ENCODE measurements at places on chromosomes 7 and 10.

- no peak for DNase-seq
Measured at GRCh38 chr10:126839094-126839761, 66.0 kb upstream of the DOCK1 start.

DNA sequence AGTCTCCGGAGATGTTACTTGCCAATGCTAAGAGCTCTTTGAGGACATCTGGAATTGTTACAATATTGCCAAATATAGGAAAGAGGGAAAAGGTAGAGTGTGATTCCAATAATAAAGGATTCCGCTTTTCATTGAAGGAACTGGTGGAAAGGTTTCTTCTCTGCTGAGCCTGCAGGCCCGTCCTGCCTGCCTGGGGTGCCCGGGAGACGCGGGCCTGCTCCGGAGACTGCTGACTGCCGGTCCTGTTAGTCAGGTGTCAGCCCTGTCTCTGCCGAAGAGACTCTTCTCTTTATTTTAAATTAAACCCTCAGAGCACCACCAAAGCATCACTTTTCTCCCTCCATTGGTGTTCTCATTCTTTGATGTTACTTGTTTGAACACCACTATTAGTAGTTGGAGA lies 2.2 kb downstream of the EGFR start:
- DNase-seq = no peak

- no peak for DNase-seq
Measured at GRCh38 chr7:78690174-78690573, 763.3 kb downstream of the MAGI2 start.

DNA sequence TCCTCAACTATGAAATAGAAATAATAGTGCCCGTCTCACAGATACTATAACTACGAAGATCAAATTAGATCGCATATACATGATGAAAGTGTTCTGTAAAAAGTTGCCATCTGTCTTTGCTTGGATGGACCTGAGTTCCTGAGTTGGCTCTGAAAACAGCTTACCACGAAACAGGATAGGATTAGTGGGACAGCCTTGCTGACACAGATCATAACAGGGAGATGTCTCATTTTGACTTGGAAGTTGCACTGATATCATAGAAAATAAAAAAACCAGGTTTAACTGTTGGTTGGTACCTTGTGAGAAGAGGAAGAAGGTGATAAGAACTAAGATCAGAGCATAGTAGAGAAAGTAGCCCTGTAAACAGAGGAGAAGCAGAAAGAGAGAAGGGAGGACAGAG lies 79.3 kb upstream of the AGBL3 start:
- DNase-seq = no peak

GRCh38 chr7:114976666-114977065 lies 54.8 kb downstream of the MDFIC start:
- no peak for DNase-seq

- no peak for DNase-seq
Measured at GRCh38 chr10:53458007-53458406, 685.4 kb upstream of the MBL2 start.

GRCh38 chr7:90303241-90303640 lies 17.9 kb downstream of the FAM237B start:
- DNase-seq = no peak

- no peak for DNase-seq
Measured at GRCh38 chr10:28959850-28960501, 282.7 kb downstream of the BAMBI start.

DNA sequence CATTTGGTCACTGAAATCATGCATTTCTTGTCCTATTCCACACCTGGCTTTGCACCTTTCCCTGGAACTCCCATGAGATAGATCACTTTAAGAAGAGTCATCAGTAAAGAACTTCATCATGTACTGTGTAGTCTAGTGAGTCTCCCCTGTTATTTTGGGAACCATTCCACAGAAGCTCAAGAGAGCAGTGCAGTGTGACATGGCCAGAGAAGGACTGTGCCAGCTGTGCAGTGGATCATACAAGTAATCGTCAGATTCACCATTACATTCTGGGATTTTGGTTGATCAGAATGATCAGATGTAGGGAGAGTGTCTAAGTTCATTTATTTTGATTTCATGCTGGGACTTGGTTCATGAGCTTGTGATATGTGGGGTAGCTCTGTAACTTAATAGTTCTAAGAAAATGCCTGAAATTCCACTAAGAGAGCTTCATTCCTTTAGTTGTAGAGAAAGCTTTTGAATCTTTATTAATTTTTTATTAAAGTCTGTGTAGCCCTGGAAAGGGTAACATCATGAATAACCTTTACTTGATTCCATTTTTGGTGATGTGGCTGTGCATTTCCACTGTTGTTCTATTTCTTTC lies 166.8 kb downstream of the SUGCT start:
- no peak for DNase-seq

DNA sequence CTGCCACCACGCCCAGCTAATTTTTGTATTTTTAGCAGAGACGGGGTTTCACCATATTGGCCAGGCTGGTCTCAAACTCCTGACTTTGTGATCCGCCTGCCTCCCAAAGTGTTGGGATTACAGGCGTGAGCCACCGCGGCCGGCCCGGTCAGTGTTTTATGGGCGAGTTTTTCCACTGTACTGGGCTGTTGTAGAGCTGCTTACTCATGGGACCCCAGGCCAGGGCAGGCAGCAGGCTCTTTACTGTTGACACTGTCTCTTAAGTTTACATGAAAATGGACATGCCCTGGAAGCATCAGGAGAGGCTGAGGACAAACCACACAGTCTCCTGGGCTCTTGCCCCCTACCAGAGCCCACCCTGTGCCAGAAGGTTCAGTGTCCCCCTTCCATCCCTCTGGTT lies 11.2 kb downstream of the NACAD start:
- DNase-seq = no peak

DNA sequence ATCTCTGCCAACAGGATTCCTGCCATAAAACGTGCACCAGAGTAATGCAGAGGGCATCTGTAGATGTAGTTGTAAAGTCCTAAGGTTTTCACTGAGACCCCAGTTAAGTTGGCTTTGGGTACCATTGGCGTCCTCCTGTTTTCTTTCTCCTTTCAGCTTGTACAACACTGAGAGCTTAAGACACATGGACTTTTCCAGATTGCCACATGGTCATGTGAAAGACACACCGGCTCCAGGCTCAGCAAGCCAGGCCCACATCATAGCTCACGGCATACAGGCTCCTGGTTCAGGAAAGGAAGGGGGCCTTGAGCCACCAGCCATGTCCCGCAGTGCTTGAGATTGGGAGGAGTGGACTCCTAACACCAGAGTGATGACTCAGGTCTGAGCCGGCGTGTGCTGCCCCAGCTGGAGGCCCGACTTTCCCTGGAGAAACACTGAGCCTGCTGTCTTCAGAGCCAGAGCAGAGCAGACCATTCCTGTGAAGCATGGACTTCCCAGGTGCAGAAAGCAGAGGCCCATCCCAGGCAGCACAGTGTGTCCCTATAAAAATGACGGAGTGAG lies 252.7 kb downstream of the PRPF18 start:
- no peak for DNase-seq

DNA sequence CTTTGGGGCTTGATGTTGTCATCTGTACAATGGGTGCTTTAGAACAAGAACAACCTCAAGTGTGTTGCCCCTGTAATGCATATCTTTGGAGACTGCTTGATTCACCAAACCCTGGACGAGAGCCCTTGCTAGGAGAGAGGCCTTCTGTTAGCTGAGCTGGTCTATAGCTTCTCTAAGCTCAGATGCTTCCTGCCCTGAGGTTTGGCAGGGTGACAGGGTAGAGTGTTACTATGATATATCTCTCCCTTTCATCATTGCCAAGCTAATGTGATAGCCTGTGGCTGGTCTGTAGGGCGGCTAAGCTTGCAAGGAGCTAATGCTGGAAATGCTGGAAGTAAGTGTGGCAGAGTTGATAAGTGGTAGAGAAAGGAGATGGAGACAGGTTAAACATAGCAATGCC lies 364.1 kb downstream of the RPS24 start:
- no peak for DNase-seq

- DNase-seq = no peak
Measured at GRCh38 chr10:71536332-71536731, 139.6 kb downstream of the CDH23 start.

DNA sequence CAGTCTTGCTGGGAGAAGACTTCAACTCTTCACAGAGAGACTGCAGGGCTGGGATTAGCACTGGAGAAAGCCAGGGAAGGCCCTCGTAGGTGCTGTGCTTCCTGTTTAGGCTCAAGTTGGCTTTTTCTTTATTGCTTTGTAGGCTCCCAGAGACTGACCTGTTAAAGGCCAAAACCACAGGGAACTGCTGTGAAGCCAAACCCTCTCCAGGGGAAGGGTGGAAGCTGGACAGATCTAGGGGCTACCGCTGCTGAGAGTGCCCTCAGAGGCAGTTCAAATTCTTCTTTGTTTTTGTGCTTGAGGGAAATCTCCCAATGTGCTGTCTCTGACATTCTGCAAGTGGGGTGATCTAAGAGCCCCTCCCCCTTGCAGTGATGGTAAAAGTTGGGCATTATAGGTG lies 198.4 kb downstream of the CNTNAP2 start:
- no peak for DNase-seq

GRCh38 chr7:115088893-115089292 lies 167.0 kb downstream of the MDFIC start:
- DNase-seq = no peak

GRCh38 chr10:15068802-15069201 lies 19.8 kb downstream of the ACBD7 start:
- DNase-seq = no peak

GRCh38 chr10:71727105-71727737 lies 7.6 kb upstream of the C10orf105 start:
- DNase-seq = no peak

DNA sequence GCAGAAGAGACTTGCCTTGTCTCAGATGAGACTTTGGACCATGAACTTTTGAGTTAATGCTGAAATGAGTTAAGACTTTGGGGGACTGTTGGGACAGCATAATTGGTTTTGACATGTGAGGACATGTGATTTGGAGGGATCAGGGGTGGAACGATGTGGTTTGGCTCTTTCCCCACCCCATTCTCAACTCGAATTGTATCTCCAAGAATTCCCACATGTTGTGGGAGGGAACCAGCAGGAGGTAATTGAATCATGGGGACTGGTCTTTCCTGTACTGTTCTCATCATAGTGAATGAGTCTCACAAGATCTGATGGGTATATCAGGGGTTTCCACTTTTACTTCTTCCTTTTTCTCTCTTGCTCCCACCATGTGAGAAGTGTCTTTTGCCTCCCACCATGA lies 229.7 kb upstream of the KCND2 start:
- no peak for DNase-seq

GRCh38 chr10:86827639-86828038 lies 71.2 kb downstream of the BMPR1A start:
- DNase-seq = no peak

- no peak for DNase-seq
Measured at GRCh38 chr10:71145352-71145945, 66.9 kb upstream of the UNC5B start.

GRCh38 chr10:18797286-18797685 lies 138.1 kb downstream of the ARL5B start:
- DNase-seq = no peak

- DNase-seq = no peak
Measured at GRCh38 chr7:52747817-52748216, 287.6 kb upstream of the POM121L12 start.

- no peak for DNase-seq
Measured at GRCh38 chr7:92827464-92828120, 8.8 kb downstream of the CDK6 start.

GRCh38 chr10:95767884-95768556 lies 12.1 kb downstream of the ENTPD1 start:
- DNase-seq = no peak

DNA sequence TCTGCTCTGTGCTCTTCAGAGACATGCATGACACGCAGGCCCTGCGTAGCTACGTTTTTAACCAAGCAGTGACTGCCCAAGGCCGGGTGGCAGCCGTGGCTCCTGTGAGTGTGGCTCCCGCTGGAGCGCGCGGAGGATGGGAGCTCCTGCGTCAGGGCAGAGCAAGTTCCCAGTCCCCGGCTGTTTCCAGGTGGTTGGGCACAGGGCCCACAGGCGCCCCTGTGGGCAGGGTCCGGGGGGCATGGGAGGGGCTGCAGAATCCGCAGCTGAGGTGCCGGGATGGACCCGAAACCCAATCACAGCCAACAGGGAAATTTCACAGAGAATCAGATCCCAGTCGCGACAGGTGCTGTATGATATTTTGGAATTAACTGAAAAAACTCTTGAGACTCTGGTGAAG lies 9.8 kb downstream of the NKX6-2 start:
- no peak for DNase-seq

DNA sequence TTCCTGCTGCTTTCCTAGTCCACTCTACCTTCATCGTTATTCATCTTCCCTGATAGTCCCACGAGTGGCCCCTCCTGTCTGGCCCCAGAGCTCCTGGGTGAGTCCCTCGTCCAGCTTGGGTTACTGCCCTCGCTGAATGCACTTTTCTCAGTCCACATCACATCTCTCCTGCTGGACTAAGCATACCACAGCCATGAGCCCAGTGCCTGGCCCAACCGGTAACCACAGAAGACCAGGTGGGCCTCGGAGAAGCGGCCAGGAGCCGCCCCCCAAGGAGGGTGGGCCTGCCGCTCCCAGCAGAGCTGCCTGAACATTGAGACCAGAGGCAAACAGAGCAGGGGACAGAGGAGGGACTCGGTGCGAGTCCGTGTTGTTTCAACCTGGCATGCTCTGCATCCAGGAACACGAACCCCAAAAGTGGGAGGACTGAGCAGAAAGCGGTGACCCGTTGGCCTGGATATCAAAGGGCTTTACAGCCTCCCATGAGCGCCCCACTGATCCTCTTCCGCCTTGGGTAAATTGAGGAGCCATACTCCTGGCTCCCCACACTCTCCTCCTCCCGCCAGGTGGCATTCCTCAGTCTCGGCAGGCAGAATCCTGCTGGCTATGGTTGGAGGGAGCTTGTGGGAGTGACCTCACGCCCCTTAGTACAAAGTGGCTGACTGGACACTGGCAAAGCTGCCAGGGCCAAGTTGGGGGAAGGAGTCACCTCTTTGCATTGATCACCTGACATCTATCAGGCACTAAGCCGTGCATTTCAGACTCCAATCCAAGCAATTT lies 13.3 kb downstream of the TMEM72 start:
- DNase-seq = no peak

GRCh38 chr7:4100148-4100547 lies 581.9 kb upstream of the FOXK1 start:
- DNase-seq = no peak

DNA sequence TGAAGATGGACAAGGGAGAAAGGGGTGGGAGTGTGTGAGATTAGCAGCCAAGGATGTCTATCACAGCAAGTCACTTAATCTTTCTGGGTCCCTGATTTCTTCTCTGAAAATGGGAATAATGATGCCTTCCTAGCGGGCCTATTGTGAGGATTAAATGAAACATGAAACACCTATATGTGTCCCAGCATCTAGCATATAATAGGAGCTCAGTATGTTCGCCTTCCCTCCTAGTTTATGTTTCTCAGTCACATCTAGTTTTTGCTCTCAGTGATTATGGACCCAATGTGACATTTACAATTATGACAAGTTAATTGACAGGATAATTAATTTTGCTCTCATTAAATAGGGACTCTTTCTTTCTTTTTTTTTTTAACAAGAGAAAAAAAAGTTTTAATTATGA lies 252.9 kb downstream of the SNX13 start:
- DNase-seq = no peak

GRCh38 chr7:152871005-152871677 lies 111.6 kb downstream of the ACTR3B start:
- DNase-seq = no peak

- no peak for DNase-seq
Measured at GRCh38 chr10:52232561-52233350, 81.3 kb upstream of the DKK1 start.

Measured in SW 1271 (cell line).